ENCODE measurements at places on chromosomes 7 and 10.

GRCh38 chr7:95772298-95772770, at the start of gene DYNC1I1:
DYNC1I1 (plus strand) TSS chr7:95772554; CDS start chr7:95804730, 32,176 bp downstream.
- peak; percentile 35 for DNase-seq

- no peak for DNase-seq
Measured at GRCh38 chr7:3043544-3044371, at the start of gene CARD11. CARD11 (minus strand) TSS chr7:3043867; CDS start chr7:2958506, 85,361 bp downstream.

DNA sequence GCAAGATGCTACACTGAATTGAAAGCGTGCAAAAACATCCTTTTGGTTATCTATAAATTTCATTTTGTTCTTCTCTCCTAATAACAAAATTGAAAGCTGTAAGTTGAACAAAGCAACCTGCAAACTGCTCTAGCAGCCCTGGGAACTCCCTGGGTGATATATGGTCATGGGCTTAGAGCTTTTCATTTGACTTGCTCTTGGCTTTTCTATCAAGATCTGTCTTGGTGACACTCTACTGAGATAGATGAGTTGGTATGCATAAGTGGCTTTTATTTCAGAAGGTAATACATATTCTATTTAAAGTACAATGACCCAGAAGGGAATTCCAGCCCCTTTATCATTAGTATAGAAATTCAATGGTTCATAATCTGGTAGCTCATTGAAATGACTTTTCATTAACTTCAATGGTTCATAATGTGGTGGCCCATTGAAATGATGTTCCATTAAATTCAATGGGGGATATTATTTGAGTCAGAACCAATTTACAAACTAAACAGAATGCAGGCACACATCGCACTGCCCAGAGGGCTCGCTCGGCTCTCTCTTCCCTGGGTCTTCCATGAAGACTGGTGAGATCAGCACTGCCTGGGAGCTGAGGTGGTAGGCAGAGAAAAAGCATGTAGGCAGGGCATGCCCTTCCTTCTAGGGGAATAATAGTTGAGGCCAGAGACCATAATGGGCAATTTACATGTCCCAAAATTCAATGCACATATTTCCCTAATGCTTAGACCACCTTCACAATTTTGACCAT, 10.1 kb upstream of the KCNMA1 start:
- no peak for DNase-seq

DNA sequence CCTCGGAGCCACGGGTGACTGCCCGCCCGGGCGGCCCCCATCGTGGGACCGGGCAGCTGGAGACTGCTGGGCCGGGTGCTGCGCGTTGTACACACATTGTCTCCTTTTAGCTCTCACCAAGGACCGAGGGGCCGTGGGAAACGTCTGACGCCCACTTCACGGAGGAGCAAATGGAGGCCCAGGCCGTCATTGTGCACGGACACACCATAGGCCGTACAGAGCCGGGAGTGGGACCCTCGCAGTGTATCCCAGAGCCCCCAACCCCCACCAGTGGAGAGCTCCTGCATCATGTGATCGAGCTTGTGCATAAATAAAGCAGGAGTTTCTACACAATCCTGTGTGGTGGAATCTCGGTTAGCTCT, 722 bp downstream of the DENND10 start:
- DNase-seq, result no peak

DNA sequence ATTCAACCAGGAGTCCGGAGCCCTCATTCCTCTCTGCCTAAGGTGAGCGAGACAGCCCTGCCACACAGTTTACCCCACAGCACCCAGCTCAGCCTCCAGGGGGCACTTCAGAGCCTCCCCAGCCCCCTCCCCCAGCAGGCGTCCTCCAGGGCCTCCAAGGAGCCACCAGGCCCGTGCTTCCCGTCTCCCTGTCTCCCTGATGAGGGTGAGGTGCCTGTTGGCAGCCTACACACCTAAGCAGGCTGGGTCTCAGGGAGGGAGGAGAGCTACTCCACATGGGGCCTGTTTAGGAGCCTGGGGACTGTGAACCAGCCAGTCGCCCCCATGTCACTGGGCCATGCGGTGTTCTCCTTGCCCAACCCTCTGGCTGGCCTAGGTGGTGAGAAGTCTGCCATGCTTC, 28.9 kb upstream of the TRIM8 start:
- DNase-seq, result no peak

DNA sequence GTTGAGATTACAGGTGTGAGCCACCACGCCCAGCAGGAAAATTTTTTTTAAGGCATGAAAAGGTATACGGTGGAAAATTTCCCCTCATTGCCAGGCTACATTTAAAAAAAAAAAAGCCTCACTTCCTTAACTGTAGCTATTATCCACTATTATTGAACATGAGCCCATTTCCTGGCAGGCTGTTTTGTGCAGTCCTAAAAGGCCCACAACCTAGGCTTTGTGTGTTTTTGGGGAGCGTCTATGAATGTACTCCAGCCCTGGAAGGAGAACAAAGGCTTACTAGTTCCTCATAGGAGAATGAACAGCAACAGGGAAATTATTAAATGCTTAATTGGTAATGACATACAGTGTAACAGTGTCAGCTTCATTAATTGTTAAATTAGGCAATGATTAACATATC, 111.0 kb downstream of the ABLIM1 start:
- DNase-seq, result no peak

DNA sequence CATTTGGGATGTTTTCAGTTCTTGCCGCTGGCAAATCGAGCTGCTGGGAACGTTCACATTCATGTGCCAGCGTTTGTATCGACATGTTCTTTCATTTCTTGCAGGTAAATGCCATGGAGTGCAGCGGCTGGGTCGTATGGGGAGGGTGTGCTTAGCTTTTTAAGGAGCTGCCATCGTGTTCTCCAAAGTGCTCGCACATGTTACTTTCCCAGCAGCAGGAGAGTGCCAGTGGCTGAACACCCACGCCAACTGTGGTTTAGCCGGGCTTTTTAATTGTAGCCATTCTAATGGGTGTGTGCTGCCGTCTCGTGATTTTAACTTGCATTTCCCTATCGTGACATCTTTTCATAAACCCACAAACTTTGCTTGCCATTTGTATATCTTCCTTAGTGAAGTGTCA, 11.6 kb upstream of the BNIP3 start:
- DNase-seq, result no peak

DNA sequence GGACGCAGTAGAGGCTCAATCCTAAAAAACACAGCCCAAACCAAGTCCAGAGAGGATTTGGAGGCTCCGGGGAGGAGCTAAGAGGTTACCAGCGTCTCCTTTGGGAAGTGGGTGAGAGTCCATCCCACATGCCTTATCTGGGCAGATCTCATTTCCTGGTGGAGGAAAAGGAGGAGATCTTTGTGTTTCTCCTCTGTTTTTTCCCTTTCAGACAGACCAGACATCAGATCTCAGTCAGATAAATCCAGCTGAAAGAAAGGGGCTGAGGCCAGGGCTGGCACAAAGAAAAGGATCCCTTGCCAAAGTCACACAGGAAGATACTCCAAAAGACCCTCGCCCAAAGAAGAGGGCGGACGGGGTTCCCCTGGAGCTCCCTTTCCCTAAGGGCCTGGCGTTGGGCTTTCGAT, 58.3 kb upstream of the COMTD1 start:
- no peak for DNase-seq

GRCh38 chr10:48604039-48604990, 558 bp downstream of the ARHGAP22 start:
- no peak for DNase-seq

- no peak for DNase-seq
Measured at GRCh38 chr10:93110472-93111146, 36.9 kb downstream of the CYP26A1 start.

GRCh38 chr10:98186681-98187080, 52.2 kb downstream of the R3HCC1L start:
- DNase-seq, result no peak

- no peak for DNase-seq
Measured at GRCh38 chr10:77186936-77187335, 450.7 kb downstream of the KCNMA1 start.

GRCh38 chr10:88386821-88387773, 196.0 kb downstream of the RNLS start:
- peak; percentile 100 for DNase-seq

DNA sequence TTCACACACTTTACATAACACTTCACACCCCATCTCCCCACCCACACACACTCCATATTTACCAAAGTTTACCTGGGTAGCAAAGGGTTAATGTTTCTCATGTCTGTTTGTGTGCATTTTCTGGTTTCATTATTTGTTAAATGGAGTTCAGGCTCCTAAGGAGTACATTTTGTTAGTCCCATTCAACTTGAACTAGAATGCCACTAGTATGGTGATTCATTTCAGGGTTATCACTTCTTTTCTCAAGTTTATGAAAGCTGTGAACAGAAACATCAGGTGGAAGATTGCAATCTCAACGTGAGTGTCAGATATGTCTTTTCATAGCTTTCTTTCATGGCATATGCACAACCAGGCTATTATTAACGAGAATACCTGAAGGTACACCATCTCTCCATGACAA, 1027.5 kb downstream of the GATA3 start:
- DNase-seq, result no peak

GRCh38 chr10:49280001-49280408, 19.0 kb upstream of the C10orf71 start:
- DNase-seq, result peak; percentile 71

- no peak for DNase-seq
Measured at GRCh38 chr10:70512149-70512639, 33.6 kb downstream of the PALD1 start.

DNA sequence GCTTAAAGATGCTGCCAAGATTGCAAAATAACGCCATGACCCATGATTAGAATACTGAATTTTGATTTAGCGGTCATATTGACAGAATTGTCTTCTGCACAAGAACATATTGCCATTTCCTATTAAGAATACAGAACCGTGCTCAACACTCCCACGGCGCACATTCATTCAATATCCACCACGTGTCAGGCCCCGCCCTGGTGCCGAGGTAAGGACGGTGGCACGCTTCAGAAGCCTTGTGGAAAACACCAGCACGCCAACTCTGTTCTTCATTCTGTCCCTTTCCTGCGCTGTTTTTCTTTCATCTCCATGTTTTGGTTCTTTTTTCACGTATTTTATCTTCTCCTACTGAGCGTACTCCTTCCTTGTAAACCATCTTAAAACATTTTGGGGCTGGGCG, 189.3 kb downstream of the ZMYND11 start:
- no peak for DNase-seq

DNA sequence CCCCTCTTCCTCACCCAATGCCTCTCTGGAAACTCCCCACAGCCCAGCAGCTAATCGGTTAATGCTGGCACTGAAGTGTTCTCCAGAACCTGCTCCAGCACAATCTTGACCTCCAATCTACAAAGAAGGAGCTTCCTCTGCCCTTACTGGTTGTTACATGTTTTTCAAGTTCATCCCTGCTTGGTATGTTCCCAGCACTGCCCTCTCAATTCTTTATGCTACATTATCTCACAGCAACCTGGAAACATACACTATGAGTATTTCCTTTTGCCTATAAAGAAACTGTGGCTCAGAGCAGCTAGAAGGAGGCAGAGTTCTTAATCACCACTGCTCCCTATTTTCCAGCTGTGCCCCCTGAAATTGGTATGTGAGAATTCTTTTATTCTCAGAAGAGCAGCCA, 84.1 kb upstream of the KMT2E start:
- no peak for DNase-seq

DNA sequence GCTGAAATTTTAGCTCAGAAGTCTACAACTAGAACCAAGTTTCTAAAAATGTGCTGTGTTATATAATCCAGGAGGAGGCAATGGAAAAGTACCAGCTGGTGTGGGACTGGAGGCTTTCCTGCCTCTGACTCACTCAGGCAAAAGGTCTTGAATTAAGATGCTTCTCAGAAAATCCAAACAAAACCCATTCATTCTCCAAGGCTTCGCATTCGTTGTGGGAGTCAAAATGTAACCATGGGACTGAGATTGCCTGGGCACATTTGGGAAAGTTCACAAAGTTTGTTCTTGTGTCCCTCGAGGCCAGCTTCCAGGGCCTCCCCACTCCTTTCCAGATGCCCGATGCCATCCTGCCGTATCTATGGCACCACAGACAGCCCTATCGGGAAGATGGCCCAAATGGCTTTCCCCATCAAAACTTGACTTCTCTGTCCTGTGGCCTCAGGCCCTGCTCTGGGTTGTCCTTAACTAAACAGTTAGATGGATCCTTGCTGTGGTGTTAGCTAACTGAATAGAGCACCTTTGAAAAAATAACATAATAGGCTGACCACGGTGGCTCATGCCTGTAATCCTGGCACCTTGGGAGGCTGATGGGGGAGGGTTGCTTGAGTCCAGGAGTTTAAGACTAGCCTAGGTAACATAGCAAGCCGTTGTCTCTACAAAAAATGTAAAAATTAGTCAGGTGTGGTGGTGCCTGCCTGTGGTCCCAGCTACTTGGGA, 180.5 kb downstream of the PFKFB3 start:
- DNase-seq, result no peak

All from Kasumi-1 (cell line).